Amniotic stem cell (primary cell): ENCODE measurements at places on chromosomes 5 and 9.

DNA sequence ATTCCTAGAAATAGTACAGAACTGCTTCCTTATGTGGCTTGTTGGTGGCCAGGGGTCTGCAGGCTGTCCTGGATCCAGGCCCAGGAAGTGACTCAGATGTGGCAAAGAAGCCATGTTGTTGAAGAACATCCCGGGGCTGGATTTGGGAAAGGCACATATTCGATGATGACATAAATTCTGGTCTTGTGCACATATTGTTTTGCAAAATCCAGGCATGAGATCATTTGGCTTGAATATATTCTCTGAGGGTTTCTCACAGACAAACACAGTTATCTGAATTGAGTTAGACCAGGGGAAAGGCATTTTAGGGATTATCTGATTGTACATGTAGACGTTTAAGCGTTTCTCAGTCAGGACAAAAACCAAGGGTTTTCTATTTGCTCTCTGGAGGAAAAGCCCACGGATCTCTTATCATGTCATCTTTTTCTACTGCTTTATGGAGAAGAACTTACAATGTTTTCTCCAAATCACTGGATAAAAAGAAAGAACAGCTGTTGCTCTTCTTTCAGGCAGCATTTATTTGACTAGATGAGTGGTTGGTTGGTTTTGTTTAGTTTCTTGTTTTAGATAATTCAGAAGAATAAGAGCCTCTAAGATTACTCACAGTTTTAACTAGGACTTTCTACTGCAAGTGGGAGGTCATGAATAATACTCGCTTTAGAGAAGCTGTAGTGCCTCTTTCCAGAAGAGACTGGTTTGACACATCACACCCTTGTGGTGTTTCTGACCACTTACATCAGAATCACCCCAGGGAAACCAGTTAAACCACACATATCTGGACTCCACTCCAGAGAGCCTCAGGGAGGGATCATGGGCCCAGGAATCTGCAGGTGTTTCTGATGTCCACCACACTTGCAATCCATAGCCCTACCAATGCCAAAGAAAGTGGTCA is 29.5 kb upstream of the LHFPL2 start:
- peak; percentile 44 for DNase-seq

- DNase-seq = no peak
These were observed 327.5 kb upstream of the ZNF462 start for GRCh38 chr9:106535439-106535838.

GRCh38 chr9:106218427-106218826 is 524.1 kb downstream of the TMEM38B start:
- DNase-seq = no peak

GRCh38 chr9:31702957-31703356 is 681.5 kb upstream of the ACO1 start:
- DNase-seq = no peak

GRCh38 chr5:35482167-35482755 is 135.4 kb upstream of the SPEF2 start:
- no peak for DNase-seq

DNA sequence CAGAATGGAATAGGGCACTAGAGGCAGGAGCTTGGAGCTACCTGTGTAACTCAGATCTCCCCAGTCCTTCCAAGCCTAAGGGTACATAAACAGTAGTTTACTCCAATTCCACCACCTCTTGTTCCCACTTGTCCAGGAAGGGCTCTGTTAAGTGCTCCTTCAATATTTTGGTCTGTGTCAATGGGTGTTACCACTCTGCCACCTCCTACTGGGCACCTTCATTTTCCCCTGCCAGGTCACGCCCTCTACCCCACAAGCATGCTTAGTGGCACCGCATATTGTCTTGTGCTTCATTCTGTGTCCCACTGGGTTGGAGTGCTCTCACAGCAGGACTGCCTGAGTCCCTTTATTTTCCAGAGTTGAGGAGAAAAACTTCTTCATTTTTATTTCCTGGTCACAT is 459.8 kb downstream of the ARHGEF28 start:
- no peak for DNase-seq

DNA sequence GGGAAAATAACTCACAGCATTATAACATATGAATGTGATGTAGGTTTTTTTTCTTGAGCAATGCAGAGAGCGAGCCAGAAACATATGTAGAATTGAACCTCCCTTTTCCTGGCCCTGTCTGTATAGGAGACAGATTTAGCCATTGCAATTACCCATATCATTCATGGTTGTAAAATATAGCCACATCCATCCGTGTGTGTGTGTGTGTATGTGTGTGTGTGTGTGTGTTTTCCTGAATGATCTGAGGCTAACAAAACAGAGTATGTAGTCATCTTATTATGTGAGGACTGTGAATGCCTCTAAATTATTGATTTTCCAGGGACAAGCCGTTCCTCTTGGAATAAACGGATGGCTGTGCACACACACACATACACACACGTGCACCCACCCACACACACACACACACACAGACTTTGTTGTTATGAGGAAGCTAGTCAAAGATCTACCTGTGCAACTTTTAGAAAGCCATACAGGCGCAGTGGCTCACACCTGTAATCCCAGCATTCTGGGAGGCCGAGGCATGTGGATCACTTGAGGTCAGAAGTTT is 11.7 kb upstream of the DENND1A start:
- no peak for DNase-seq

GRCh38 chr9:128898382-128898781 is 16.4 kb downstream of the LRRC8A start:
- no peak for DNase-seq

GRCh38 chr5:120621339-120621738 is 157.2 kb downstream of the PRR16 start:
- no peak for DNase-seq

DNA sequence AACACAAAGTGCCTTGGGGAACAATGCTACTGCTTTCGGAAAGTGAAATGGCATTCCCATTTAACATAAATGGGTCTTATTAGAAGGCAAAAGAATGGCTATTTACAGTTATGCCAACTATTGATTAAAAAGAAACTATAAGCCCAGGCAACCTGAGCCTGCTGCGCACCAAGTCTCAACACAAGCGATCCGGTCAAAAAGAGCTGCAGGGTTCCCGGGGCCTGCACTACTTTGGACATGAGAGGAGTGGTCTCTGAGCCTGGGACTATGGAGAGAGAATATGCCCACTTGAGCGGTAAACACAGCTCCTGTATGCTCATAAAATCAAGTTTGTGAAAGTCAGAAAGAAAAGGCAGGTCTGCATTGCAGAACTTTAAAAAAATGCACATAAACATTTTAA is 660.7 kb downstream of the EFNA5 start:
- DNase-seq = no peak

DNA sequence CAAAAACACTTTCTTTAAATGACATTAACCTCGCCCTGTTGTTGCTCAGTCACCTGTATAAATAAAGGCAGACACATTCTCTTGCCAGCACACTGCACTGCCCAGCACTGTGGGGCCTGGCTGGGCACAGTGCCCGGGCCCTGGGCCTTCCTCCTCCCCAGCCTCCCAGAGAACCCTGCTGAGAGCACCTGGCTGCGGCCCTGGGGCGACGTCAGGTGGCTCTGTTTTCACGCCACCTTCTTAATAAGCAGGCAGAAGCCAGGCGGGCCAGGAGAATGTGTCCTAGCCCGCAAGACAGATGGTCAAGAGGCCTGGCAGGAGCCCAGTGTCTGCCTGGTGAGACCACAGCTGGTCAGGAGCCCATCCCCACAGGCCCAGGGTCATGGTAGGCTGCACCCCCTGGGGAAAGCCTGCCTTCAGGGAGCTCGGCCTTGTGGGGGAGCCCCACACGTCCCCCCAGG is 8.2 kb upstream of the AGPAT2 start:
- no peak for DNase-seq

GRCh38 chr5:123856766-123857165 is 344.8 kb downstream of the CSNK1G3 start:
- DNase-seq = no peak

- no peak for DNase-seq
These were observed 241.6 kb downstream of the FBXL7 start for GRCh38 chr5:15741591-15741990.

- peak; percentile 71 for DNase-seq
These were observed 937 bp upstream of the SLC26A2 start for GRCh38 chr5:149959406-149960236.

DNA sequence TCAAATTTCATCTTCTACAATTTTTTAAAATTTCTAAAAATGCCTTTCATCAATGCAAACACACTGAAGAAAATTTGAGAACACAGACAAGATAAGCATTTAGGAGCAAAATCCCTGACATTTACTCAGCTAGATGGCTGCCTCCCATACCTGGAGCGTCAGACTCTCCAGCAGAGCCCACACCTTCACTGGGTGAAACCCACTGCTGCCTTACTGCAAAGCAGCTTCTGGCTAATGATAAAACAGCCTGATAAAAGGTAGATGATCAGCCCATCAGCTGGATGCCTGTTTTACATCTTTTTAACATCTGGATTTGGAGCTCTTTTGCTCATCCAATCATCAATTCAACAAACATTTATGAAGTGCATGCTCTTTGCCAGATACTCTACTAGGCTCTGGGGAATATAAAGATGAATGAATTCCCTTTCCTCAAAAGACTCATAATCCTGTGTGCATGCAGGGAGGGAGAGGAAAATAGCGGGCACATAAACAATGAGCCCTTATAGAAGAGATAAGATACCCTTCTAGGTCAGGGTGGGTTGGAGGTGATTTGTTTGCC is 271.2 kb downstream of the SAXO1 start:
- no peak for DNase-seq

DNA sequence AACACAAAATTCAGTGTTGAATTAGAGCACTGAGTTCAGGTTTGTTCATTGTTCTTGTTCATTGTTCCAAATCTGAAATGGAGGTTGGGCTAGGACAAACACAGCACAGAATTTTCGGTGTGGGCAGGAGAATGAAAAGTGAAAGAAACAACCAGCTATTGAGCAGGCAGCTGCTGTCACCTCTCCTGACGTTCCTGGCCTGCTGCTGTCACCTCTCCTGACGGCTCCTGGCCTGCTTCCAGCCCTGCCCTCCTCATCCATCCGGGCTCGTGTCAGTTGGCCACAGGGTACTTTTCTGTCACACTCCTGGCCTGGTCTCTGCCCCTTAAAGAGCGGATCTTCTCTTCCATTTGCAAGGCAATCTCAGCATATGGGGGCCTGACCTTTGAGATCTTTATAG is 45.2 kb upstream of the CKMT2 start:
- no peak for DNase-seq

GRCh38 chr5:131266370-131267060 is 2.7 kb downstream of the CDC42SE2 start:
- DNase-seq = no peak

GRCh38 chr5:163508753-163509152 is 3.3 kb downstream of the MAT2B start:
- DNase-seq = no peak

DNA sequence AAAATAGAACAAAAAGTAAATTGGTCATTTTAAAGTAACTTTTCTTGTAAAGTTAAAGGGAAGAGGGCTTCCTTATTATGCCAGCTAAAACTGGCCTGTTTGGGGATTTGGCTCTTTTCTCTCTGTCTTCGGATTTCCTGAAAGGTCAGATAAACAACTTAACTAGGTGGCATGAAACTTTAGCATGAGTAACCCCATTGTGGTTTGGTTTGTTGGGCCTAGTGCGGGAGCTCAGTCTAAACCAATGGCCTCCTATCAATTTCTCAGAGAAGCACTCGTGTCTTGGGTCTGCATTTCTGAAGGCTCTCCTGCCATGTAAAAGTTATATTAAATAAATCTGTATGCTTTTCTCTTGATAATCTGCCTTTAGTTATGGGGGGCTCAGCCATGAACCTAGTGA is 48.5 kb upstream of the ANKH start:
- no peak for DNase-seq

DNA sequence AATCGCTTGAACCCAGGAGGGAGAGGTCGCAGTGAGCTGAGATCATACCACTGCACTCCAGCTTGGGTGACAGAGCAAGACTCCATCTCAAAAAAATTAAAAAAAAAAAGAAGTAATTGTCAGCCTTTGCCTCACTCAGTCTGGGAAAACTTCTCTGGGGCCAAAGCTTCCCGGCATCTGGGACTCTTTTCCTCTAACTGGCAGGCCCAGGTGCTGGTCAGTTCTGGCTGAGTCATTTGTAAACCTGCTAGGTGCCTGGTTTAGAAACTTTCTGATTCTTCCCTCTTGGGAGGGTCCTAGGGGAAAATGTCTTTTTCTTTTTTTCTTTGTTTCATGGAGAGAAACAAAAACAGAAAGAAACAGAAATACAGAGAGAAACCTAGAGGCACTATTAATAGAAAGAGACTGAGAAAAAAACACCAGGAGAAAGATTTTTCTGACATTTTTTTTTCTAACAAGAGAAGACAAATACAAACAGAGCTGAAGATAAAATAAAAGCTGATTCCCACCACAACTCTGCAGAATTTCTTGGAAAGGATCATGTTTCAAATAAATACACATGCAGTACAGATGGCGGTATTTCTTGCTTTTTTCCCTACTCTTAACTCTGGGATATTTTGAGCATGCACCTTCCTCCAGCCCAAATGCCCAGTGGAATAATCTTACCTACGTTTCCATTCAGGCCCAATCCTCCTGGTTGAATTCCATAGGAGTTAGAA is 22.1 kb upstream of the UBAP2 start:
- no peak for DNase-seq

- no peak for DNase-seq
These were observed 27.6 kb downstream of the SGCD start for GRCh38 chr5:156354571-156354970.

DNA sequence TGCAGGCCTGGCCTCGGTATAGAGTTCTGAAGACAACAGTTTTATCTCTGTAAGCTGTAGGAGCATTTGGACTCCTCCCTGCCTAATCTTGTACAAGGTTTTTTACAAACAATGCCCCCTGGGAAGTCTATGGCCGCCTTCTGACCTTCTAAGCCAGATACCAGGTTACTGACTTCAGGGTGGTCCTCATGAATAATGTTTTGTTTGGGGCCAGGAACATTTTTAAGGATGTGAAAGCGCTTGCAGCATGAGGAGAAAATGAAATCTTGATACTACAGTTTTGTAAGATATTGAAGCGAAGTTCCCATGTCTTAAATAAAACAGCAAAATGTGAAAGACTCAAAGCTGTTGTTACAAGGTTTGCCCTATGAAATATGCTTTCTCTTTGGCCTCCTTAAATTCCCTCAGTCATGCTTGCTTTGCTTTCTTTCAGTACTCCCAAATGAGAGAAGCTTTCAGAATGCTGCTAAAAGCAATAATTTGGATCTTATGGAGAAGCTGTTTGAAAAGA is 5.2 kb downstream of the ANKDD1B start:
- DNase-seq = no peak

DNA sequence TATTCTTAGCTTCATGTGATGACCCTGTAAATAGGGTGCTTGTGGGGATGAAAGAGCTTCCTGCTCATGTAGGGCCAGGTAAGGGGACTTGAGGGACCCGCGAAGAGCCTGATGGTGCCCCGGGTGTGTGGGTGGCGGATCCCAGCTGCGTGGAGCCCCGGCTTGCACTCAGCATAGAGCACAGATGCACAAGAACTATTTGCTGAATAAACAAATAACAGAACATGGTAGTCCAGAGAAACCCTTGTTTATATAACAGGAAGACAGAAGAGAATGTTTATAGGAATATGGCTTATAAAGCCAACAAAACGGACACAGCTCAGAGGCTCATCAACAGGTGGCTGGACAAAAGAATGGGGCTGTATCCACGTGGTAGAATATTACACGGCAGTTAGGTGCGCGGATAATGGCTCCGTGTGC is 106.9 kb upstream of the COL5A1 start:
- no peak for DNase-seq
